Stimulated activated CD4-positive, alpha-beta T cell treated with anti-CD3 and anti-CD28 coated beads, Interleukin-1b, Interleukin-23, amount 100 ng/mL, for 1 hour (primary cell): ENCODE measurements at places on chromosomes 7 and 10.

DNA sequence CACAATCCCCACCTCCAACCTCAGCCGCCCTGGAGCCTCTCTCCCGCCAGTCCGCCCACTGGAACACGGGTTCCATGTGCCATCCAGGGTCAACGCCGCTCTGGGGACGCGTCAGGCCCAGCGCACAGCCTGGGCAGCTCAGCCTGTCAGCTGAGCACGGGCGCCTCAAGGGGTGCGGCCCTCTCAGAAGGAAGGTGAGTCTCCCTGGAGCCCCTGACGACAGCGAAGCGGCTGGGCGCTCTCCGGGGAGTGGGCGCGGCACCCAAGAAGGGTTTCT lies 1.2 kb upstream of the SLC18A3 start:
- no peak for DNase-seq

GRCh38 chr7:4856336-4857057 lies 5.3 kb downstream of the PAPOLB start:
- no peak for DNase-seq

DNA sequence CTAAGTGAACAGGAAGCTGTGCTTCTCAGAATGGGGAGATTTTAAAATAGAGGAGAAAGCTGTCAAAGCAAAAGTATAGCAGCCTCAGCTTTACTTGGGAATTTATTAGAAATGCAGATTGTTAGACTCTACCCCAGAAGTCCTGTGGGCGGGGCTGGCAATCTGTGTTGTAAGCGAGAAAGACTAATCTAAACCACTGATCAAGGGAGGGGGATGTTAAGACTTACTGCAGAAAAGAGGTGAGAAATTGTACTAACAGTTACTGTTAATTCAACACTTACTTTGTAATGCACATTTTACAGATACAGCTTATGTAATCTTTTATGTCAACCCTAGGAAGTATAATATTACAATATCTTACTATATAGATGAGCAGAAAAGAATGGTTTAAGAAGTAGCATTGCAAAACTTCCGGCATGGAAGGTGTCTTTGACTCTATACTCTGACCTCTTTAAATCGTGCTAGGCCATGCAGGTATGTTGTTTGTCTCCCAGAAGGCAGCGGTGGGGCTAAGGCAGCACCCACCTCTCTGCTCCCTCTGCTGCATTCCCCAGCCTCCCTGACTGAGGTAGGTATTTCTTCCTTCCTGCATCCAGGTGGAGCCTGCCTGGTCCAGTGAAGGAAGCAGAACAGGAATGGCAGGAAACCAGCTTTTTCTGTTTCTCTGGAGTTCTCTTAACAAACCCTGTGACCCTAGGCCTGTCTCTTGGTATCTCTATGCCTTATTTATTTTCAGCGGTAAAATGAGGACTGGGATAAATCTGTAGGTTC lies 462.2 kb downstream of the AUTS2 start:
- no peak for DNase-seq

DNA sequence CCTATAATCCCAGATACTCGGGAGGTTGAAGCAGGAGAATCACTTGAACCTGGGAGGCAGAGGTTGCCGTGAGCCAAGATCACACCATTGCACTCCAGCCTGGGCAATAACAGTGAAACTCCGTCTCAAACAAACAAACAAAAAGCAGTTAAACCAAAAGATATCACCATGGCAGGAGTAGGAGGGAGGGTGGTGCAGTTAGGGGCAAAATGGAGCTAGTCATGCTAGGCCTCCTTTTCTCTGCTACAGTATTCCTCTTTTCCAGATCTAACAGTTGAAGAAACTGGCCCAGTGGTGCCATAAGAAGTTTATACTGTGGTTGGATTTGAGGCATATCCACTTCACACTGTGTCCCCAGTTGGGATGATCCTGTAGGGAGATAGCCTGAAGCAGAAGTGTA lies 261.6 kb downstream of the SKIDA1 start:
- DNase-seq = no peak

- DNase-seq = no peak
These were observed 17.3 kb downstream of the ZNF777 start for GRCh38 chr7:149443523-149443922.

DNA sequence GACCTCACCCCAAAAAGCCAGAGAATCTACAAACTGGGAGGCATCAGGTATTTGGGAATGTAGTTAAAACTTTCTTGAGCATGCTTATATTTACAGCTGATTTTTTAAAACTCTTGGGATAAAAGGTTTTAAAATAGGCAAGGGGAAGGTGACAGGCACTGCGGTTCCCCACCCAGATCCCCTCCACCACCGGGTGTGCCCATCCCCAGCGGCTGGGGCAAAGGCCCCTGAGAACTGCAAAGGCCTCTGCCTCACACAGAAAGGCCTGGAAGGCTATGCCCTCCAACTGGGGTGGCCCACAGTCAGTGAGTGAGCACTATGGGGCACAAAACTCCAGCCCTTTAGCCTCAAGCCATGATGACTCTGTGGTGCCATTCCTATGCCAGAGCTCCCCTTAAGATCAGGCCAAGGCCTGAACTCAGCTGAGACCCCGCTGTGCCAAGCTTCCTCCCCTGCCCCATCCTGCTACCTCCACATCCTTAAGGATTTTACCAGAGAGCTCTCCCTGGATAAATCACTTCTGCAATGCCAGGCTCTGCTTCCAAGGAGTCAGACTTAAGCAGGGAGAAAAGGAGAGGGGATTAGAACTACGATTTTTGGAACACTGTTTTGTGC lies 299.1 kb downstream of the GRID1 start:
- DNase-seq = no peak

- DNase-seq = no peak
These were observed 169.6 kb upstream of the PDE1C start for GRCh38 chr7:32239764-32240163.

DNA sequence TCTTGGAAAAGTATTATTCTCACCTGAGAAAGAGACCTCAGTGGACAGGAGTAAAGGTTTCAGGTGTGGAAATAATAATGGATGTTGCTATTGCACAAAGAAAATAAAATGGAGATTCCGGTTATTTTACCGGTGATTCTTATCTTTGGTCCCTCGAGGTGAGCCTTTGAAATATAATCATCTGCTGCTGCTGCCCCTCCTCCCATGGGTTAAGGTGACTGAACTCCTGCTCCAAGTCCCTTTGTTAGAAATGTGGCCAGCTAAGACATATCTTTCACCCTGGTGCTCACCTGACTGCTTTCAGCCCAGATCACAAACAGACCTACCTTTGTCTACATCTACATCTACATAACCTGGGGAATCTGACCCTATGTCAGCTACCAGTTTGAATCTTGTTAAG lies 5.7 kb downstream of the CUBN start:
- no peak for DNase-seq

DNA sequence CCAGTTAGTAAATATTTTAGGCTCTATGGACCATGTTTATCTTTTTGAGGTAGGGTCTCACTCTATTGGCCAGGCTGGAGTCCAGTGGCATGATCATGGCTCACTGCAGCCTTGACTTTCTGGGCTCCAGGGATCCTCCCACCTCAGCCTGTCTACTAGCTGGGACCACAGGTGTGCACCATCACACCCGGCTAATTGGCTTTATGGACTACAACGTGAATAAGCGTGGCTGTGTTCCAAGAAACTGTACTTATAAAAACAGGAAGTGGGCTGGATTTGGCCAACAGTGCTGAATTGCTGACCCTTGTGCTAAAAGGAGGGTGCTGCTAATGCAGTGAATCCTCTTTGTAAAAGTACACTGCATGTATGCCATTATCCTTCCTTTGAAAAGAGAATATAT lies 111.7 kb upstream of the CDK13 start:
- DNase-seq = no peak

- DNase-seq = no peak
These were observed 33.1 kb upstream of the GALNT11 start for GRCh38 chr7:151992375-151992774.

DNA sequence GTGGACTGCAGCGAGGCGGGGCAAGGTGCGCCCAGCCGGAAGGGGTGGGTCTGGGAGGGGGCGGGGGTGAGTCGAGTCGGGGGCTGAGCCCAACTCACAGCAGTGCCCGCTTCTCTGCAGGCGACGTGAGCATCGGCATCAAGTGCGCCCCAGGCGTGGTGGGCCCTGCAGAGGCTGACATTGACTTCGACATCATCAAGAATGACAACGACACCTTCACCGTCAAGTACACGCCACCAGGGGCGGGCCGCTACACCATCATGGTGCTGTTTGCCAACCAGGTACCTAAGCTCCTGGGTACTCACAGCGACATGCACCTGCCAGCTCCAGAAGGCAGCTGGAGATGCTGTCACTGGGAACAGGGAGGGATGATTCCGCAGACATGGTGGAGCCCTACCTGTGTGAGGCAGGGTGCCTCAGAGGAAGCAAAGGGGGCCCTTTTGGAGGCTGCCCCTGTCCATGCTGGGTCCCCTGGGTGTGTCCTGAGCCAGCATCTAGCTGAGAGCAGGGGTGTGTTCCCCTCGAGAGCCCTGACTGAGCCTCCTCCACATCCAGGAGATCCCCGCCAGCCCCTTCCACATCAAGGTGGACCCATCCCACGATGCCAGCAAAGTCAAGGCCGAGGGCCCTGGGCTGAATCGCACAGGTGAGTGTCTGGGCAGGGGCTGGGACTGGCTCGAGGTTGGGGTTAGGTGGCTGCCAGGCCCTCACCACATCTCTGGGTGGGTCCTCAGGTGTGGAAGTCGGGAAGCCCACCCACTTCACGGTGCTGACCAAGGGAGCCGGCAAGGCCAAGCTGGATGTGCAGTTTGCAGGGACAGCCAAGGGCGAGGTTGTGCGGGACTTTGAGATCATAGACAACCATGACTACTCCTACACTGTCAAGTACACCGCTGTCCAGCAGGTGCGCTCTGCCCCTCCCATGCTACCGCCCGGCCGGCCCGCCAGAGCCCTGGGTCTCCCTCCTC lies 12.8 kb downstream of the FLNC start:
- DNase-seq = no peak

- no peak for DNase-seq
These were observed 53.9 kb upstream of the EFCAB10 start for GRCh38 chr7:105635197-105635596.

DNA sequence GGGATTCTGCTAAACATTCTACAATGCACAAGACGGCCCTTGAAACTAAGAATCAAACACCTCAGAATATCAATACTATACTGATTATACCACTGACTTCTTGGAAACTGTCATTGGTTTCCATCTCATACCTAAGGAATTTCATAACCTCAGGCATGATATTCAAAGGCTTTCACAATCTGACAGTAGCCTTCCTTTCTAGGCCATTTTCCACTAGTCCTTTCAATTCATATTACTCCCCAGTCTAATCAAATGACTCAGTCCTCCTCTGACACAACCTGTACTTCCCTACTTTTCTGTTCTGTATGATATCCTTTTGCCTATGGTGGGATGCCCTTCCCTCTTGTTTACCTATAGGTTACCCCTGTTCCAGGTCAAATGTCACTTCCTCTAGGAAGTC lies 48.3 kb downstream of the CSTF2T start:
- no peak for DNase-seq

DNA sequence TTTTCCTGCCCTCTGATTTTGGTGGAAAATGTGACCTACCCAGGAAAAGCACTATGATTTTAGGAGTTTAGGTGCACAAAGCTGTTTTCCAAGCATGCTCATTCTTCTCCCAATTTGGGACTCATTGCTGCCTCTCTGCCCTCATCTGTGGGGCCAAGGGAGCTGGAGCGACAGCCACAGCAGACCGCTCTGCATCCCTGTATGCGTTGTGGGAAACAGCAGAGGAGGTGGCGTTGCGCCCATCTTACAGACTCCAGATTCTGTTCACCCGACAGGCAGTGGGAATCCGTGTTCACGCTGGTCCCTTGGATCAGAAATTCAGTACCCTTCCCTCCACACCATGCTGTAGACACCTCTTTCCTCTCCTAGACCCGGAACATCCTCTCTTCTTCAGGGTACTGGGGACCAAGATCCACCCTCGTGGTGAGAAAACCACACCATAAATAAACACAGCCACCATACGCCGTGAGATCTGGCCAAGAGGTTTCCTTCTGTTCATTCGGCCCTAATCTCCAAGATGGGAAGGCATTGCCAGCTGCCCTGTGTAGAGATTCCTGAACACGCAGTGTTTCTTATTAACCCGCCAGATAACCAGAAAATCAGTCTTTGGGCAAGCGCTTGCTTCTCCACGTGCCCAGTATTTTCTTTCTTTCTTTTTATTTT lies 87.9 kb downstream of the CUX1 start:
- no peak for DNase-seq

DNA sequence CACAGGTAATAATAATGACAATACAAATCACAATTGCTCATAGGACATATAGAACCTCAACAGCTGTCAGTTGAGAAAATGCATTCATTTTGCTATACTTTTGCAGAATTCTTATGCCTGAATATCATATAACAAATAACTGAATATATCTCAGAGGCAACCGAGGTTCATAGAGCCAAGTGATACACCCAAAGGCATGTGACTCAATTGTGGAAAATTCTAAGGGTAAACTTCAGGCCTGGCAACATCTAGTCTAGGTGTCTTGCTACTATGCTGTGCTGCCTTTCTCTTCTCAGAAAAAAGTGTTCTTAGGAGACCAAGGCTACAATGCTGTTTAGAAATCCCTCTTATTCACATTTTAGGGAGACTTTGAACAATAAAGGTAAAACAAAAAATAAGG lies 270.7 kb downstream of the BAMBI start:
- no peak for DNase-seq

DNA sequence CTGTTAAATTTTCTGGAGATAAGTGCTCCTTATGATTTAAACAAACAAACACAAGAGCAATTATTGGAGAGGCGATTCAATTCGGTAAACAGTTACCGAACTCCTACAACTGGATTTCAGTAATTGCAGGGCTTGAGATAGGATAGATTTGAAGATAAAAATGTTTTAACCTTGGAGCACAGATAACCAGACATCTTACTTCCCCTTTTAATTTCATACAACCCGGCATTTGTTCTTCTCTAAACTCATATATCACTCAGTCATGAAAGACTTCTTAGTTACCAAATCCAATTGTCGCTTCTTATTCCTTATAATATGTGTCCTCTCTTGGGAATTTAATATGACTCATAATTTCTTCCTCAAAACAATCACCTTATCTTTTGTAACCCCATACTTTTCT lies 235.9 kb upstream of the CSTF2T start:
- no peak for DNase-seq

- no peak for DNase-seq
These were observed 77.6 kb downstream of the KCNMA1 start for GRCh38 chr10:77560052-77560451.

GRCh38 chr7:146665023-146665422 lies 548.4 kb downstream of the CNTNAP2 start:
- DNase-seq = no peak

DNA sequence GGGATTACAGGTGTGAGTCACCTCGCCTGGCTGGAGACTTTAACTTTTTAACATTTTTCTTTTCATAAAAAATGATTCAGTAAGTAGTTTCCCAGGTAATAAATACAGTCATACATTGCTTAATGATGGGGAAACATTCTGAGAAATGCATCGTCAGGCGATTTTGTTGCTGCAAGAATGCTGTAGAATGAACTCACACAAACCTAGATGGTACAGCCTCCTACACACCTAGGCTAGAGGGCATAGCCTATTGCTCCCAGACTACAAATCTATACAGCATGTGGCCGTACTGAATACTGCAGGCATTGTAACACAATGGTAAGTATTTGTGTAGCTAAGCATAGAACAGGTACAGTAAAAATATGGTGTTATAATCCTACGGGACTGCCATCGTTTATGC lies 108.5 kb upstream of the SFMBT2 start:
- DNase-seq = no peak

- DNase-seq = no peak
These were observed 6.0 kb downstream of the KIF5B start for GRCh38 chr10:32050177-32050576.
